ENCODE measurements at places on chromosomes 7 and 10.
A peak's percentile ranks its signal among the peaks of the same experiment; 100 is the strongest.

GRCh38 chr7:134625550-134625949, 21.1 kb upstream of the BPGM start:
- DNase-seq = no peak

- DNase-seq = no peak
Measured at GRCh38 chr7:95881597-95881996, 109.2 kb downstream of the DYNC1I1 start.

DNA sequence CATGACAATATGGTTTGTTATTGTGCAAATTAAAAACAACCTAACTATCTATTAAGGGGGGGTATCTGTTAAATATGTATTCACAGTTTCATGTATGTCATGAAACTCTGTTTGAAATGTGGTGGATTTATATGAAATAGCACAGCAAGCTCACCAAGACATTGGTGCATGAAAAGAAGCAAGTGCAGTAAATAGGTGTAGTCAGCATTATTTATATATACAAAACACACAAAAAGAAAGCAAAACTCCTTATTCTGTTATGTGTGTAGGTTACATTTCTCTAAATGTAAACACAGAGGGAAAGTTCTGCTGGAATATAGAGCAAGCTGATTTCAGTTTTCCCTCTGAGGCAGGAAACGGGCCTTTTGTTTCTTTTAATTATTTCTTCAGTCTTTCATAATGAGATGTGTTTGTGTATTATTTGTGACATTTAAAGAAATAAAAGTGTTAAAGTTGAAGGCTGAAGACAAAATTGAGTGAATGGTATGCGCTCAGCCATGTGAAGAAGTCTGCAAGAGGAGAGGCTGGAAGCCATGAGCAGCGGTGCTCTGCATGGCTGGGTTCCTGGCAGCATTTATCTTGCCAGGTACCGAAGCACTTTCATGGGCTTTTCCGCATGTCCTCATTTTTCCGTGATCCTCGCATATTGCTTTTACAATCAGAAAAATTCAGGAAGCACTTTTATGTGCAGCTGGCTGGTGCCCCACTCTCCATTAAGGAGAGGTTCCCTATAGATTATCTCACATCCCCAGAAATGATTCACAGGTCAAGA, 38.5 kb downstream of the GRID1 start:
- DNase-seq = no peak

- no peak for DNase-seq
Measured at GRCh38 chr10:17685233-17685840, 41.4 kb downstream of the STAM start.

GRCh38 chr7:20302891-20303290, 27.8 kb upstream of the ITGB8 start:
- no peak for DNase-seq

DNA sequence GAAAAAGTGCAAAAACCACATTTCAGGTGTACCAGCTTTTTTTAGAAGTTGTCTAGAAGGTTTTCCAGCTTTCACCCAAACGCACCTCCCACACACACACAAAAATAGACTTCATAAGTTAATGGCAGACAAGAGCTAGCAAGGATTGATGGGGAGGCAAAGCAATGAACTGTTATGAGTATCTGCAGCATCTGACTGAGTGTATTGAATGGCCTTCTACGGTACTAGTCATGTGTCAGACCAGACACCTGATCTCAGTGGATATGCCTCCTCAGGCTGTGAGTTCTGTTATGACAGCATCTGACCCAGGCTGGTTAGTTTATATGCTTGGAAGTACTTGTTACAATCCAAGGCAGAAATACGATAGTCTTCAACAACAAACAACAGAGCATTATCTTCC, 406.1 kb upstream of the AUTS2 start:
- no peak for DNase-seq

GRCh38 chr10:130745821-130746220, 565.7 kb downstream of the TCERG1L start:
- no peak for DNase-seq

- peak; percentile 23 for DNase-seq
Measured at GRCh38 chr7:128890306-128891109, 20.0 kb downstream of the KCP start.

- DNase-seq = no peak
Measured at GRCh38 chr7:41758321-41758720, 55.4 kb upstream of the INHBA start.

DNA sequence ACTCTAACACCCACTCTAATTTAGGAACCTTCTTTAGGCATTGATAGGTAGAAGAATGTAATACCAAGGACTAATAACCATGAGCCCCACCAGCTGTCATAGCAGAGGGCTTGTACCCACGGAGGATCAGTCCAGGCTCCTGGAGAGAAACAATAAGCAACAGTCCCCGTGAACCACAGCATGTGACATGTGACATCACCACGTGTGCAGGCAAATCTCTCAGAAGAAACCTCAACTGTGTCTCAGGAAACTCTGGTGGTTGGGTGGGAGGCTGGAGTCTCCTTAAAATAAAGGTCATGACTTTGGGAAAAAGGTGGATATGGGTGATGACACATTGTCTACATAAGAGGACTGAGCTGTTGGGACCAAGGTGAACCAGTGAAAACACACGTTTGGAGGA, 653.9 kb upstream of the FOXK1 start:
- no peak for DNase-seq

GRCh38 chr10:117626228-117626627, 83.7 kb downstream of the EMX2 start:
- no peak for DNase-seq

- no peak for DNase-seq
Measured at GRCh38 chr10:43961523-43962345, 313.1 kb upstream of the ZNF32 start.

DNA sequence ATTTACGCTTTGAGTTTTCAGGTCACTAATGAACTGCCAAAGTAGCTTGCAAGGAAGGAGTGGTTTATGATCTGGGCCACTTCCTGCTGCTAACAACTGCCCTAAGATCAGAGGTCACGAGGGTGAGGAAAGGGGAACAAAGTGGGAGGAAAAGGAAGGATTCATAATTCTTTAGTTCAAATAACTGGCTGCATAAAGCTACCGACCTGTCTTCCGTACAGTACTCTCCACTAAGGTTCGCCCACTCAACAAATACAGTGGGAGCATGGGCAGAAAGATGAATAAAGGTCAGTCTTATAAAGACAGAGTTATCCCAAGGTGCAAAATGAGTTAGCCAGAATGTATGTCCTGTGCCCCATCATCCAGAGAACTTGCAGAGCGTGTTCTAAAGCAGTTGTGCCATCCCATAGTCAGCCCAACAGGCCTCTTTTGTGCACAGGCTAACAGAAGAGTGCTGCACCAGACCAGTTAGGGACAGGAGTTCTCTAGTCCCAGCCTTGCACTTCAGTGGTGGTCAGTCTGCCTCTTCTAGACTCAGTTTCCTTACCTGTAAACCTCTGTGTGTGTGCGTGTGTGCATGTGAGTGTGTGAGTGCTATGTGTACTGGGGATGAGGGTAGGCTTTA, 65.9 kb downstream of the CREB3L2 start:
- DNase-seq = no peak

GRCh38 chr7:149885191-149886017, 11.6 kb downstream of the ATP6V0E2 start:
- no peak for DNase-seq

DNA sequence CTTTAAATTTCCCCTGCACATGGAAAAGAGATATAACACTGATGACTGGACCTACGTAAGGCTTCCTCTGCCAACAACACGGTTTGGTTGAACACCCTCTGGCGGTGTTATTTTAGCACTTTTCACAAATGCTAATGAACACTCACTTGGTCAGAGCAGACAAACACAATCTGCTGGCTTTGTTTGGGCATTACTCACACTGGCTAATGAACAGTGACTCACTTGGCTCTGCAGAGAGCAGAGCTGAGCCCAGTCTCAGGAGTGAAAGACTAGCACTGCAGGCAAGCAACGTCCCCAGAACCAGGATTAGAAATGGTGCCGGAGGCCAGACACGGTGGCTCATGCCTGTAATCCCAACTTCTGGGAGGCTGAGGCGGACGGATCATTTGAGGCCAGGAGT, 430.8 kb downstream of the PLXNA4 start:
- no peak for DNase-seq

DNA sequence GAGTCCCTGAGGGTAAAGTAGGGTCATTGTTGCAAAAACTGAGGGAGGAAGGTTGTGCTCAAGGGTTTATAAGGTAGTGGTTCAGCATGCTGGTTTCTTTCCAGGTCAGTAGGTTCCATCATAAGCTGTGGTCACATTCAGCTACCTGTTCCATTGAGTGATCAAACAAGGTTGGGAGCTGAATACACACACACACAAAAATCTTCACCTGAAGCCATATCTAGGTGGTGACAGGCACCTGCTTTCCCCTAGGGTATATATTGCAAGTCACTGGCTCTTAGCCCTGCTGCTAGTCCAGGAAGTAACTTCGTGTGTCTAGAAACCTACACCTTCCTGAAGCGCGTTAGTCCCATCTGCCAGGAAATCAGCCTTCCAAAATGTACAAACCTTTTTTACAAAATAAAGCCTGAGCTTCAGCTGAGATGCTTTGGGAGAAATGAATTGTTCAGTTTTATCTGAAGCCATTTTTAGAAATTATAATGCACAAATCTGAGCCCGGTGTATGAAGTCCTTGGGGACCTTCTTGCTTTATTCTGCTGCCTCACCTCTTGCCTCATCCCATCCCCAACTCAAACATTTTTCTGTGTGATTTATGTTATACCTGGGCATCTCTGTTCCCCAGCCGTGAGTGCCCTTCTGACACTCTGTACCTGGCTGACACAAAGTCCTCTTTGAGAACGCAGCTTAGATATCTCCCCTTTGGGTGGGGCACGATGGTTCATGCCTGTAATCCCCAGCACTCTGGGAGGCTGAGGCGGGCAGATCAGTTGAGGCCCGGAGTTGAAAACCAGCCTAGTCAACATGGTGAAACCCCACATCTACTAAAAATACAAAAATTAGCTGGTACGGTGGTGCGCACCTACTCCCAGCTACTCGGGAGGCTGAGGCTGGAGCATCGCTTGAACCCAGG, 10.6 kb upstream of the LAMTOR4 start:
- no peak for DNase-seq

- DNase-seq = no peak
Measured at GRCh38 chr10:65341323-65341925, 1584.4 kb upstream of the LRRTM3 start.

GRCh38 chr7:107170051-107170915, 1.5 kb downstream of the HBP1 start:
- no peak for DNase-seq

- DNase-seq = no peak
Measured at GRCh38 chr7:97694355-97694754, 37.5 kb upstream of the TAC1 start.

DNA sequence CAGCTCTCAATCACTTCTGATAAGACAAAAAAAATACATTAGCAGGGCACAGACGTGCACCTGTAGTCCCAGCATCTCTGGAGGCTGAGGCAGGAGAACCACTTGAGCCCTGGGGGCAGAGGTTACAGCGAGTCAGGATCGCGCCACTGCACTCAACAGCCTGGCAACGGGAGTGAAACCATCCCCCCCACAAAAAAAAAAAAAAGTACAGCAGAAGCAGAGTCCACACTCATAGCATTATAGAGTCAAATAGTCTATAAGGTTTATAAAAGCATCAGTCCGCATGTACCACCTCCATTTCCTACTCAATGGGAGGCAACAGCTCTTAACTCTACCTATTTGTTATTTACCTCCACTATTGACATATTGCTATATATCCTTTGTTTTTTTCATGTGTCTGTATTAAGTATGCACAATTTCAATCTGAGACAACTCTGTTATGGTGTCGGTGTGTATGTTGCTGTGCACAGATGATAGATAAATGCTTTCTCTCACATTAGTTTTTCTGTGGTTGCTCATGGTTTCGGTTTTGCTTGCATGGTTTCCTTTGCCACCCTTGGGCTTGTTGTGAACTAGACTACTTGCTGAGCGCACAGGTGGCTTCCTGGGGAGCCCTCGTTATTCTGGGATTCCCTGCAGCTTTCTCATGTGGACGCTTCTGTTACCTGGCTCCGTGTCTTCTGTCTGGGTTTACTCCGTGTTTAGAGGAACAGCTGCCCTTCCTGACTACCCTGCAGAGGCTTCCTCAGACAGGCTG, 40.4 kb downstream of the PROSER2 start:
- DNase-seq = no peak

GRCh38 chr7:71131256-71132126, 453 bp upstream of the GALNT17 start:
- DNase-seq = no peak

DNA sequence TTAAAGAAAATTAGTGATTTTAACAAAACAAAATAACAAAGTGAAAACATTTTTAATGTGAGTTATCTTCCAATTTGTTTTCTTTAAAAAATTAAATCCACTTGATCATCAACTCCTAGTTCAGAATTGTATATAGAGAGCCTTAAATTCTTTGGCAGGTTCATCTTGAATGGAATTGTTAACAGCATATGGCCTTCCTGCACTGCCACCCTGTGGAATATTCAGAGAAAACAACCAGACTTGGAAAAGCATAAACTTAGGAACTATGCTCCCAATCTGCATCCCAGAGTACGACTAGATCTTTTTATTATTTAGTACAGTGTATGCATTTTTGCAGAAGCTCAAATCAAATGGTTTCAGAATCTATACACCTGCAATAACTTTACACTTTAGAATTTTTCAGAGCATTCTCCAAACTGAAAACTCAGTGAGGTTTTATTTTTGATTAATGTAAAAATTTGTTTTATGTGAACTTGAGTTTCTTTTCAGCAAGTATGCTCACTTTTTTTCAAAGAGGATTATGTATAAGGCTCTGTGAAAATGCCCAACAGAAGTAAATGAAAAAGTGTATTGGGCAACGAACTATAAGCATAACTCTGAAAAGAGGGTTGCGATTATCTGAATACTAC, 44.9 kb upstream of the ANK3 start:
- DNase-seq = no peak

- DNase-seq = no peak
Measured at GRCh38 chr7:107815254-107815882, 12.3 kb upstream of the SLC26A3 start.

DNA sequence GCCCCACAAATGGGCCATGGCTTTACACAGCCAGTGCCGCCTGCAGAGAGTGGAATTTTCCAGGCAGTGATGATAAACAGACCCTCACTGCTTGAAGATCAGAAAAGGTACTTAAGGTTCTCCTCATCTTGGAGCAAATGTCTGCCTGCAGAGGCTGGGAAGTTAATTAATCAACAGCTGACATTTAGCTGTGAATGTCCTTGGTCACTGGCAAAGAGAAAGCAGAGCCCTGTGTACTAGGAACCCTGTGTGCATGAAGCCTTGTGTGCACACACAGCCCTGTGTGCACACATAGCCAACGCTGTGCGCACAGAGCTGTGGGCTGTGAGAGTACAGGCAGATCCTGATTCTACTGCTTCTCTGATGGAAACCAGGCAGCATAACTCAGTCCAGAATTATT, 291.6 kb upstream of the MKI67 start:
- DNase-seq = no peak

DNA sequence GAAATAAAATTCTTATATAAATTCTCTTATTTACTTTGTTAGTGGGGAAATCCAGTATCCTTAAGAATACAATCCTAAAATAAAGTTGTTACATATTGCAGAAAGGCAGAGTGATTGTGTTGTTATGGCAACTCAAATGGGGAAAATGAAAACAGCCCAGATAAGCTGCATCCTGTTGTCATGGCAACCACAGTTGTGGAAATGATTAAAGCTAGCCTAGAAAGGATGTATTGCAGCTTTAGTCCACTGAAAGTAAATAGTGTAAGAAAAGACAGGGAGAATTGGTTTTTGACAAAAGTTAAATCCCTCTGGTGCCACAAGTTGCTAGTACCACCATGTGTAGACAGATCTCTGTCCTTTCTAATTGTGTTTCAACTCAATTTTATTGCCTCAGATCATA, 43.2 kb downstream of the BTRC start:
- no peak for DNase-seq

Measured in 8988T (cell line).